ENCODE measurements at places on chromosomes 7 and 10. TPM values are rescaled to one million over a fixed set of nuclear protein-coding genes. Genes with fewer than 3 reads are reported as not detected.

GRCh38 chr10:49830016-49830415 lies 67.9 kb upstream of the OGDHL start:
- DNase-seq, result no peak
- H3K27ac ChIP-seq, result no peak overlapping the region
- H3K36me3 ChIP-seq, result peaks cover 15% of the 10 kb centered on the region
- H3K27me3 ChIP-seq, result no peaks in the 10 kb centered on the region
- no peaks in the 10 kb centered on the region for H3K4me1 ChIP-seq

DNA sequence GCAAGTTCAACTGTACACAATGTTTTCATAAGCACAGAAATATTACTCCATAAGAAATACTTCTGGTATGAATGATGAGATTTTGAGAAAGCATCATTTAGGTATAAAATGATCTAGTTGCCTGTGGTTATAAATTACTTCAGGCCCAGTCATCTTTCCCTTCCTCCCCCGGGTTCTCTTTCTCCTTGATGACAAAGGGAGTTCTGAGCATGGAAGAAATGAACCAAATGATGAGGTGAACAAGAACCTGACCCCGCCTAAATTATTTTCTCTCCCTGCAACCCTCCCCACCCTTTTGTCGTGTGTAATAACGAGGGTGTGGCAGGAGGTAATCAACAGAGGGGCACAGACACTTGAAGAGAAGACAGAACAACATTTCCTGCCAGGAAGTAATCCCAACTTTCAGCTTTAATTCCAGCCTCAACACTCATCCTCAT lies 319.6 kb upstream of the SP8 start:
- H3K4me3 ChIP-seq, result no peak overlapping the region
- no peaks in the 10 kb centered on the region for H3K27me3 ChIP-seq
- DNase-seq, result no peak
- H3K27ac ChIP-seq, result no peak overlapping the region

GRCh38 chr7:66443946-66444345 lies 184.7 kb upstream of the KCTD7 start:
- no peak for DNase-seq
- no peak overlapping the region for H3K27ac ChIP-seq
- H3K4me1 ChIP-seq, result no peaks in the 10 kb centered on the region

- H3K36me3 ChIP-seq, result no peaks in the 10 kb centered on the region
- H3K27me3 ChIP-seq, result no peaks in the 10 kb centered on the region
- no peak overlapping the region for H3K4me3 ChIP-seq
- DNase-seq, result no peak
- no peak overlapping the region for H3K27ac ChIP-seq
- no peaks in the 10 kb centered on the region for H3K4me1 ChIP-seq
These were observed 303.1 kb upstream of the FZD1 start for GRCh38 chr7:90961037-90961725.

DNA sequence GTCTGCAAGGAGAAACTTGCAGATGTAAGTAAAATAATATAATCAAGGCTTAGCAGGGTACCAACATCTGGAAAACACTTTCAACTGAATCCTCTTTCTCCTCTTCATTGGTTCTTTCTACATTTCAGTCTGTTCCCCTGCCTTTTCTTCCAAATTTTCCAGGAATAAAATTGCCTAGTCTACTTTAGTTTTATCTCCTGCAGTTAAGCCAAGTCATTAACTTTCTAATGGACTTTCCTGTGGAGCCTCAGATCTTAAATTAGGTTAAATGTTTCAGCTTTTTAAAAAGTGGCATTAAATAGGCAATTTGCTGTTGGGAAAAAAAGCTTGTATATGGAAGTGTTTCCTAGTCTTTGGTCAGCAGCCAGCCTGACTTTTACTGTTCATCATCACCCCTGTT lies 70.8 kb downstream of the EEPD1 start:
- no peaks in the 10 kb centered on the region for H3K36me3 ChIP-seq
- no peak overlapping the region for H3K27ac ChIP-seq
- no peaks in the 10 kb centered on the region for H3K27me3 ChIP-seq
- no peak overlapping the region for H3K4me3 ChIP-seq
- H3K4me1 ChIP-seq, result no peaks in the 10 kb centered on the region

- DNase-seq, result no peak
- H3K27ac ChIP-seq, result no peak overlapping the region
- no peak overlapping the region for H3K4me3 ChIP-seq
- no peaks in the 10 kb centered on the region for H3K36me3 ChIP-seq
These were observed 169.6 kb downstream of the SEPTIN7 start for GRCh38 chr7:35970458-35970857.

DNA sequence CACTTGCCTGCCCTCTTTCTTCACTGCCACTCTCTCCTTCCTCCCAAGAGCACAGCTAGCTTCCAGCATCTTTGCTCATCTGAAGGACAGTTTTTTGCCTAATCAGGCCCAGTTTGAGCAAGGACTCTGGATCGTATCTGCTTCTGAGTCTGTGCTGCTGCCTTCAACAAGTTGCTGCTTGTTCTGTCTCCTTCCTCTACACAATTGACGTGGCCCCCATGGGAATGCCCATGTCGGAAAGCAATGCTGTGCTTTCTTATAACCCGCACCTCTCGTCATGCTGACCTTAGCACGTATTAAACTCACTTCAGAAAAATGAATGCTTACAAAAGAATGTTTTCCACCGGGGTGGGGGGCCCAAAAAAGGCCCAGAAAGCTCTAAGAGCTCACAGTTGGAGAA lies 324.7 kb upstream of the C7orf33 start:
- H3K4me1 ChIP-seq, result peaks cover 4% of the 10 kb centered on the region
- no peaks in the 10 kb centered on the region for H3K27me3 ChIP-seq
- no peaks in the 10 kb centered on the region for H3K36me3 ChIP-seq
- no peak for DNase-seq

DNA sequence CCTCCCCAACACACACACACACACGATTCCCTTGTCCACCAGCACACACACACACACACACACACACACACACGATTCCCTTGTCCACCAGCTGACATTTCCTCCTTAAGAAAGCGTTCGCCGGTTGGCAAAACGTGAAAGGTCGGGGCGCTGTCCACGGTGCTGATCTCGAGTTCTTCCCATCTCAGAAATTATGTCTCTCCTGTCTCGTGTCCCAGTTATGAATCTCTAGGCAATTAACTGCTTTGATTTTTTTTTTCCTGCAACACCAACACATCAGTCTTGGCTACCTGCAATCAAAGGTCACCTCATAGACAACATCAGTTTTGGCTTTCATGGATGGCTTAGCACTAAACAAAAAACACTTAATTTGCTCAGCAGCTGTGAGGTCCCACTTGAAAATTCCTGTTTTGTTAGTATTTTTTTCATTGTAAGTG lies 1.9 kb downstream of the INA start:
- no peaks in the 10 kb centered on the region for H3K36me3 ChIP-seq
- peak; percentile 23 for DNase-seq

DNA sequence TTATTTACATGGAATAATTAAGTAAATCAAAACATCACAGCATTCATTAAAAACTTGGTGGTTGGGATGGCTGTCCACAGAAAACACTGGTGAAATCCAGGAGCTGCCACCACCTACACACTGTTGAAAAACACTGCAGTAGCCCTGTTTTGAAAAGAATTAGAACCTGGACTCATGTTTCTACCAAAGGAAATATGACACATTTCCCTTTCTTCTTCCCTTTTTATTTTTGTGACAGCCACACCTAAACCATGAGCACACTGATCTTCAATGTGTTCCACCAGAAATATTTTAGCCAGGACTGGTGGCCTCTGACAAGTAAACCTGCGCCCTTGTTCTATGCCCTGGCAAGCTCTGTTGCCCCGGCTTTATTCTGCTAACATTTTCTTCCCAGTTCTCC lies 3.3 kb downstream of the TMEM140 start:
- no peaks in the 10 kb centered on the region for H3K27me3 ChIP-seq
- no peak for DNase-seq
- H3K36me3 ChIP-seq, result no peaks in the 10 kb centered on the region
- H3K4me1 ChIP-seq, result peaks cover 50% of the 10 kb centered on the region
- H3K4me3 ChIP-seq, result no peak overlapping the region
- no peak overlapping the region for H3K27ac ChIP-seq

DNA sequence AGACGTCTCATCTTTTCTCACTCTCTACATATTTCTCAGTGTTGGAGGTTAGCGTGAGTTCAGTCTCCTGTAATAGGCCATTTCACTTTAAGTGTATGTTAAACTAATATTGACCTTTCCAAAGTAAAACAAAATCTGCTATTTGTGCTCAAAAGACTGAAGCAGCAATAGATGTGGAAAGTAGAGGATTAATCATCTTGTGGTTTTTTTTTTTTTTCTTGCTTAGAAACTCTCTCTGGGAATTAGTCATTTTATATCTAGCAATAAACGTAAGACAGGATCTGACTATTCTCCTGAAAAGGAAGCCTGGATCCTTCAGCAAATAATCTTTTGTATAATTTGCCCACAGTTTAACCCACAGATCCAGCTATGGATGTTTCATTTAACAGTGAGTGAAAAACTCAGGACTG lies 81.7 kb downstream of the NRP1 start:
- no peak overlapping the region for H3K4me3 ChIP-seq
- no peaks in the 10 kb centered on the region for H3K36me3 ChIP-seq
- DNase-seq, result no peak
- peaks cover 25% of the 10 kb centered on the region for H3K4me1 ChIP-seq

- H3K27me3 ChIP-seq, result no peaks in the 10 kb centered on the region
- no peaks in the 10 kb centered on the region for H3K4me1 ChIP-seq
- no peak overlapping the region for H3K27ac ChIP-seq
- peak; percentile 28 for DNase-seq
These were observed 96.6 kb downstream of the MKLN1 start for GRCh38 chr7:131424219-131424822.

DNA sequence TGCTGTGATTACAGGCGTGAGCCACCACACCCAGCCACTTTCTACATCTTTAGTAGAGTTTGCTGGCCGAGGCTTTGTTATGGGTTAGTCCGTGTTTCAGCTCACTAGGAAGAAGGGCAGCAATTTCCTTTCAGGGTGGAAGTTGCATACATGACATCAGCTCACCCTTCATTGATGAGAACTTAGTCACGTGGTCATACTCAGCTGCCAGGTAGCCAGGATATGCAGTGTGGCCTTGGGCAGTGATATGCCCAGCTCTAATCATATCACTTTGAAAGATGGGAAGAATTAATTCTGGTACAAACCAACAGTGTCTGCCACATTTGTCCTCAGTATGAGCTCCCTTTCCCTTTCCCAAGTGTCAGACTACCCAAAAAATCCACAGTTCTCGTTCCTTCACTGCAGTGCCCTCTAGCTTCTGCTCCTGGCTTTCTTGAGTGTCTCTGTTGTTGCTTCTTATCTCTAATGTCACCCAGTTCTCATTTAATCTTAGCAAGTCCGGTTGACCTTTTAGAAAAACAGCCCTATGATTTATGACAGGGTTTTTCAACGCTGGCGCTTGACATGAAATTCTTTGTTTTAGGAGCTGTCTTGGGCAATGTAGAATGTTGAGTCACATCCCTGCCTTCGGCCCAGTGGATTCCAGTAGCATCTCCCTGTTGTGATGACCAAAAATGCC lies 108.7 kb upstream of the ITGB1 start:
- no peaks in the 10 kb centered on the region for H3K36me3 ChIP-seq
- no peaks in the 10 kb centered on the region for H3K27me3 ChIP-seq

DNA sequence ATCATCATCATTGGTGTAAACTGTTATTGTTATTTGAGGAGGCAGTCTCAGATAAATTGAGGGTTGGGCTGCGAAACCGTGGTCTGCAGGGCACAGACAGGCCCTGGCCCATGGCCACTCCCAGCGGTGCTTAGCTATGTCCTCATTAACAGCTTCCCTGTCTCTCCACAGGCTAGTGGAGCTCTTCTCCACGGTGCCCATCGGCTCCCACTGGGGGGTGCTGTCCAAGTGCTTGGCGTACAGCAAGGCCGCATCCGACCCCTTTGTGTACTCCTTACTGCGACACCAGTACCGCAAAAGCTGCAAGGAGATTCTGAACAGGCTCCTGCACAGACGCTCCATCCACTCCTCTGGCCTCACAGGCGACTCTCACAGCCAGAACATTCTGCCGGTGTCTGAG lies 21.6 kb downstream of the GPR26 start:
- H3K27me3 ChIP-seq, result no peaks in the 10 kb centered on the region
- H3K4me1 ChIP-seq, result no peaks in the 10 kb centered on the region
- H3K4me3 ChIP-seq, result no peak overlapping the region
- DNase-seq, result no peak

Gene PROSER2
- 0.47 TPM for total RNA-seq

Gene TTYH3
- 10.3 TPM for total RNA-seq

Gene FGF8
- total RNA-seq, result not detected

Gene ZNF727
- 0.25 TPM for total RNA-seq

Measured in CD4-positive, alpha-beta memory T cell (primary cell).